Stimulated activated naive CD4-positive, alpha-beta T cell (primary cell): ENCODE measurements at places on chromosomes 12 and 14.

DNA sequence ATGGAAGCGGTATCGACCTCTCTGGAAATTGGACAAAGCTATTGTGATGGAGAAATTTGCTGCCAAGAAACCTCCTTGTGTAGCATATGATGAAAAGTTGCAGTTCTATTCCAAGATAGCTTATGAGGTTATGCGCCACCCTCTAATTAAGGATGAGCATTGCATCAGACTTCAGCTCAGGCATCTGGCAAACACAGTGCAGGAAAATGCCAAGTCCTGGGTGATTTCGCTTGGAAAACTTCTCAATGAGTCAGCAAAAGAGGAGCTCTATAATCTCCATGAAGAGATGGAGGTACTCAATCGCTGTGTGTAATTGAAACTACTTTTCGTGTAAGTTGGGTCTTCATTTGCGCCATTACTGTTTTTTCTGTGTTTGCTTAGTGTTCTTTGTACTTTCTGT, 51.2 kb downstream of the DNAH10 start:
- no peak for DNase-seq

DNA sequence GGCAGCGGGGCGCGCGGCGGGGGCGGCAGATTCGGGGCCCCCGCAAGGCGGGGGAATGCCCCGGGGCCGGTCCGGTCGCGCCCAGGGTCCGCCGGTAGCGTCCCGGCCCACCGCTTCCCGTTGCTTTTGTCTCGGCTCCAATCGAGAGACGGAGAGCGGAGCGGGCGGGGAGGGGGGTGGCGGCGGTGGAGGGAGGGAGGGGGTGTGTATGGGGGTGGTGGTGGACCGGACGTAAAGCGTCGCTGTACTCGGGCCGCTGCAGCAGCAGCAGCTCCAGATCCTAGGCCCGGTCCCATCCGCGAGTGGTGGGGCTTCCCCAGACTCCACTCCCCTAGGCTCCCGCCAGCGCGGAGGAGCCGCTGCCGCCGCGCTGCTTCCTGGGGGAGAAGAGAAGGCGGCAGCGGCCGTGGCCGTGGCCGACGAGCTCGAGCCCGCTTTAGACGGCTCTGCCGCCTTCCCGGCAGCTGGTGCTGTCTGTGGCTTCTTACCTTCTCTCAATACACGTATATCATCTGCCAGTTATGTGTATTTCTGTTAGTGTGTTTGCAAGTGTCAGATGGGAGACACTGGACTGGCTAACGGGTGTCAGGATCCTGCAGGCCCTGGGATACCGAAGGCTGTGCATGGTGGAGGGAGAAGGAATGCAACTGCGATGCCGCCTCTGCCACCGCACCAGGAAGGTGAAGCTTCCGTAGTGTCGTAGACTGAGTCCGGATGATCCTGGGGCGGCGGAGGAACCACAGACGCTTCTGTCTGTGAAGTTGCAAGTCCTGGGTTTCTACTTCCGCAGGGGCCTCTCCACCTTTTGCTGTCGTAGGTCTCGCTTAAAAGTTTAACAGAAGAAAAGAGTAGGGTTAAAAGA, 508 bp downstream of the CNOT2 start:
- DNase-seq, result peak; percentile 58

DNA sequence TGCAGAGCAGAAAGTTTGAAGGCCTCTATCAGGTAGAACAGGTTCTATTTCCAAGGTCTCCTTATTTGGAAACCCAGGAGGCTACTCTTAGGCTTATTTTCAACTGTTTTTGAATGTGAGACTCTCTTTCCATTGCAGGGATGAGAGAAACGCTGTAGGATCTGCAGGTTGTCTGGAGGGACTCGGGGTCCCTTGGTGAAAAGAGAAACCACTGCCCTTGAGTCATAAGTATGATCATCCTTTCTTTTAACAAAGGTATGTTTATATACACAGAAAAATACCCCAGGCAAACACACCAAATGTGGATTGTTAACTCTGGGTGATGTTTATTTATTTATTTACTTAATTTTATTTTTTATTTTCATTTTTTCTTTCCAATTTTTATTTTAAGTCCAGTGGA, 57.8 kb upstream of the MAX start:
- no peak for DNase-seq

DNA sequence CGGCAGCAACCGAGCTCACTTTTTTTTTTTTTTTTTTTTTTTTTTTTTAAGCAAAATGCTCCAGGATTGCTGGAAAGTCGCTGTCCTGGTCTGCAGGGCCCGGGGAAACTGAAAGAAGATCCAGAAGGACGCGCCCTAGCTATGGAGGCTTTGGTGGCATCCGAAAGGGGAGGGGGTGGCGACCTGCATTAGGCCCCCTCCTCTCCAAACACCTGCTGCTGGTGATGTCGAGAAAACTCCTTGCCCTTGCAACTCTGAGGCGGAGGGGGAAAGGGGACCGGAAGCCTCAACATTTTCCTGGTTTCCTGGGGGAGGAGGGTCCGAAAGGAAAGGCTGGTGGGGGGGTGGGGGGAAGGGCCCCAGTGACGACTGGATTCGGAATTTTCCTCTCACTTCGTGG, 421.1 kb downstream of the VRK1 start:
- peak; percentile 6 for DNase-seq

DNA sequence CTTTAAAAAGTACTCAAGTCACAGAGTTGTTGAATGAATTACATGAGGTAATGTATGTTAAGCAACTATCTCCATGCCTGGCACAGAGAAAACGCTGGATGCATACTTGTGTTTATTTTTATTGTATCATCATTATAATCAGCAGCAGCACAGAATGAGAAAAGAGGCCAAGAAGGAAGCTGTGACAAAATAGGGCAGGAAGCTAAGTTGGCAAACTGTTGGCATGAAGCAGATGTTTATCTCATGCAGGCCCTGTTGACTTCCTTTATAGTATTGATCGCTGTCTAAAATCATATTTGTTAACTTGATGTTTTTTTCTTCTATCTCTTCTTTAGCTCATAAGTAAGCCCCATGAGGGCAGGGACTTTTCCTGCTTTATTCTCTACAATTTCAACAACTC, 466.6 kb downstream of the TRHDE start:
- no peak for DNase-seq

DNA sequence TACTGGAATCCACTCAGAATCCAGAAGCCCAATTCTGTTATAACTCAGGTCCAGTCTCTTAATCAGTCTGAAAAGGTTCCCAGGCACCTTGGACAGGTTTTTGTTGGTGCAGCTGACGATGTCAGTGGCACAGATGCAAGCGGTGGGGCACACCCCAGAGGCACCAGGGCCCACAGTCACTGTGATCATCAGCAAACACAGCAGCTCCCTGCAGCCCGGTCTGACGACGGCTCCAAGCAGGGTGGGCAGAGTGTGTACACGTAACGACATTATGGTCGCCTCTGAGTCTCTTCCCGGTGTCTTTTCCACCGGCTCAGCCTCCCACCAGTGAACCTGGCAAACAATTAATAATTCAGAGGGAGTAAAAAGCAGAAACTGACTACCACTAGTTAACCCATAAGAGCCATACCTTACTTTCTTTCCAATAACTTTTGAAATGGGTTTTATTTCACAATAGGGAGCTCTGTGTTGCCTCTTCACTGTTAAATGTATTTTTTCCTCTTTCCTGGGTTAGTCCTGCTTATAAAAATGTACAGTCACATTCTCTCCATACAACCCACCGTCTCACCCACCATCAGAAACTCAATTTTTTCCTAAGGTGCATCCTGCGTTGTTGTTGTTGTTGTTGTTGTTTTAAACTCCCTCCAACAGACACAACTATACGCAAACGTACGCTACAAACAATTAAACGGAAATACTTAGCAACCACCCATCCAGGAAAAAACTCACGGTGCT, 521 bp upstream of the PCED1B start:
- DNase-seq, result peak; percentile 9

- no peak for DNase-seq
Observed at GRCh38 chr12:124744273-124744640, 119.4 kb downstream of the SCARB1 start.

DNA sequence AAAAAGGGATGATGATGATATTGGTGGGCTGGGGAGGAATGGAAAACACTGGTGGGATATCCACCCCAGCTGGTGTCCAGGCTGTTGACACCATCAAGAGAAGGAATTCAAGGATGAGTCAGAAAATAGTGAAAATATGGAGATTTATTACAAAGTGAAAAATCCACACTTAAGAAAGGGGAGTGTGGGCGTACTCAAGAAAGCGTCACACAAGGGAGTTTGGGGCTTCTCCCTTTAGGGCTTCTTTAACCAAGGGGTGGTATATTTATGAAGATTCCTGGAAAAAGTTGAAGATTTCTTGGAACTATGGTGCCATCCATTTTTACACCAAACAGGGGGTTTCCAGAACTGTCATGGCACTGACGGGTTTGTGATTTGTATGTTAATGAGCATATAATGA, 63.1 kb upstream of the ARID2 start:
- no peak for DNase-seq

DNA sequence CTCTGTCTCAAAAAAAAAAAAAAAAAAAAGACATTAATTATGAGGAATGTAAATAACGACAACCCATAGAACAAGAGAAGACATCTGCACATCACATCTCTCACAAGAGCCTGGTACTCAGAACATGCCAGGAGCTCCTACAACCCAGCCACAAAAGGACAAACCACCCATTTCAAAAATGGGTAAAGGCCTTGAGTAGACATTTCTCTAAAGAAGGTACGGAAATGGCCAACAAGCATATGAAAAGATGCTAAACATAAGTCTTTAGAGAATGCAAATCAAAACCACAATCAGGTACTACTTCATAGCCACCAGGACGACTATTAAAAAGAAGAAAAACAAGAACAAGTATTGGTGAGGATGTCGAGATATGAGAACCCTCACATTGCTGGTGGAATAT, 13.3 kb downstream of the AMN start:
- no peak for DNase-seq

DNA sequence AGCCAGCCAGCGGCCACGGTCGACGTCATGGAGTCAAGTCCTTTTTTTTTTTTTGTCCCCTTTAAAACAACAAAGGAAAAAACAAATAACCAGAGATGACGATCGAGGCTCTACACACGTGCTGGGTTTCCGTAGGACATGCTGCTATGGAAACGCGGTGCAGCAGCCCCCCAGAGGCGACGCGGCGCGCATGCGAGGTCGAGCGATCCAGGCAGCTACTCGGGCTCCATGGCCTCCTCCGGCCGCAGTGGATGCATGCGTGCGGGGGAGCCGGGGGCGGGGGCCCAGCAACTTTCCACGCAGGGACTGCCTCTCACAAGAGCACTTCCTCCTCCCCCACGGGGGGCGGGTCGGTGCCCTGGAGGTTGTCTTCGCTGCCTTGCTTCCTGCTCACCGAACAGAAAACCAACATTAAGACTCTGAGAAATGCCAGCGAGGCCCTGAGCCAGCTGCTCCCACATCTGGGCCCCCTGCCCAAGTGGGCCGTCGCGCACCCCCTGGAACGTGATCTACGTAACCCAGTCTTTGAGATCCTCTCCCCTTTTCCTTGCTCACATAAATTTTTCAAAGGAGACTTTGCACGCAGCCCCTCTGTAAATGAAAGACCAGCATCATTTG, 30.7 kb downstream of the P2RX4 start:
- peak; percentile 95 for DNase-seq

GRCh38 chr14:90609376-90609775, 206.9 kb downstream of the TTC7B start:
- no peak for DNase-seq

- no peak for DNase-seq
Observed at GRCh38 chr12:83841620-83842019, 1071.0 kb downstream of the SLC6A15 start.

DNA sequence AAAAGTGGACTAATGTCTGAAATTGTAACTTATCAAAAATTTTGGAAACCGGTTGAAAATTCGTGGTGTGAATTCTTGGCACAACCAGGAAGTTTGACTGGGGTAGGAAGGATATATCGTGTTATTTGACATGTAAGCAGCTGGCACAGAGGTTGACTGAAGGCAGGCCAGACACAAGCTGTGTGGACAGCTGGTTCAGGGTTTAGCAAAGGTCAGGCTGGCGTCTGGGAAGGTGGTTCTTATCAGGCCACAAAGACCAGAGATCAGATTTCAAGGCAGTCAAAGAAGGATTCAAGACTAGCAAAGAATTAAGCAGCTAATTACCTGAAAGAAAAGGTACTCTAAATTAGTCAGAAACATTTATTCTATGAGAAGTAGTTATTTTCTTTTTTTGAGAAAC, 450.2 kb upstream of the MDGA2 start:
- no peak for DNase-seq

GRCh38 chr12:42673535-42673934, 84.0 kb upstream of the PRICKLE1 start:
- DNase-seq, result no peak

DNA sequence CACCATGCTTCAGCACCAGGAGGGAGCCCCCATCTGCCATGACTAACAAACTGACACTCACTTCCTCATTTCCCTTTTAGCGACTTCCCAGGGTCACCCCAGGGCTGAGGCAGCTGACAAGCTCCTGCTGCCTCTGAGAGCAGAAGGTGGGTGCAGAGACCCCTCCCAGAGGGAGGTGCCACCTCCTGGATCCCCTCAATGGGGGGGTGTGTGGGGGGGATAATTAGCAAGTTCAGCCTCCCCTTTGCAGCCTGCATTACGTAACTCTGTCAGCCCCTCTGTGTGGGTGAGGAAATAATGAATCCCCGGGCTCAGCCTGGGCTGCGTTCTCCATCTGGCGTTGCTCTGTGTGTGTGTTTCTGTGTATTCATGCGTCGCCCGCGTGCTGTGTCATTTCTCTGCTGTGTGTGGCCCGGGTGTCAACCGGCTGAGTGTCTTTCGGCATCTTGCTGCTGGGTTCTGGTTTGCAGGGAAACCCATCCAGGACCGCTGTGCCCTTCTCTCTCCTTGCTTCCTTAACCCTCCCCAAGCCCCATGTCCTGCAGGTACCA, 28.0 kb downstream of the NOS1 start:
- DNase-seq, result no peak

GRCh38 chr14:22794551-22794951, 20.7 kb downstream of the SLC7A7 start:
- DNase-seq, result no peak

DNA sequence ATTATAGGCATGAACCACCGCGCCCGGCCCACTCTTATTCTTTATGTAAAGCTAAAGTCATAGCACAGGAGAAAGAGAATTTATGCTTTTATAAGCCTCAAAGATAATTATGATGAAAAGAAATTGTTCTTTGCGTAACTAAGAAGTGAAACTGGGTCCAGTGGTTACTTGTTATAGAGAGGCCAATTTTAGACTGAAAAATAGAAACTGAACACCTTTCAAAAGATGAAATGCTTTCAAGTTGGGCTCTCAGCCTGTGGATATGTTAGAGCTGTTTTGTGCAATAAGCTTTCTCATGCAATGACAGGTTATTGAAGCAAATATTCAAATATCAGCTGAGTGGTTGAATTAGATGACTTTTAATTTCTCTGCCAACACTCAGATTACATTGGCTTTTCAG, 7.9 kb downstream of the TMEM253 start:
- no peak for DNase-seq

- no peak for DNase-seq
Observed at GRCh38 chr14:100372357-100373048, 49.4 kb downstream of the SLC25A47 start.

GRCh38 chr14:21449899-21450216, 6.1 kb downstream of the CHD8 start:
- DNase-seq, result no peak

- no peak for DNase-seq
Observed at GRCh38 chr12:89760783-89761182, 52.1 kb upstream of the ATP2B1 start.

- peak; percentile 90 for DNase-seq
Observed at GRCh38 chr12:121802843-121803698, 738 bp upstream of the SETD1B start.

- no peak for DNase-seq
Observed at GRCh38 chr12:24695657-24696329, 253.1 kb downstream of the BCAT1 start.
